ENCODE measurements at places on chromosomes 2 and 18.

GRCh38 chr2:201904538-201905420 is 98.4 kb downstream of the CDK15 start:
- DNase-seq = no peak

DNA sequence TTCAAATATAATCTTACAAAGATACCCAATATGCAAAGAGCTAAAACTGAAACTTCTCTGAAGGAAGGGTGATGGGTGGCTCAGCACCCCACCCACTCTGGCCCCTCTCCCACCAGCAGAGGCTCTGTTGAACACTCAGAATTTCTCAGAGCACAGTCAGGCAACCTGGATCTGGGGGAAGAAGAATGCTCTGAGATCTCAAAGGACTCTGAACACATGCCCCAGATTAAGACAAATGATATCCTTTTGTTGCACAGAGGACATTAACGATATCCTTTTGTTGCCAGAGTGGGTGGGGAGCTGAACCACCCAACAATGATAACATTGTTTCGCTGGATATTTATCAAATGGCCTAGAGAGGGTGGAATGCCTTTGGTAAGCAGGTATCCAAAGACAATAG is 104.8 kb downstream of the LBH start:
- no peak for DNase-seq

- DNase-seq = no peak
Measured at GRCh38 chr2:197889041-197889440, 84.6 kb downstream of the PLCL1 start.

DNA sequence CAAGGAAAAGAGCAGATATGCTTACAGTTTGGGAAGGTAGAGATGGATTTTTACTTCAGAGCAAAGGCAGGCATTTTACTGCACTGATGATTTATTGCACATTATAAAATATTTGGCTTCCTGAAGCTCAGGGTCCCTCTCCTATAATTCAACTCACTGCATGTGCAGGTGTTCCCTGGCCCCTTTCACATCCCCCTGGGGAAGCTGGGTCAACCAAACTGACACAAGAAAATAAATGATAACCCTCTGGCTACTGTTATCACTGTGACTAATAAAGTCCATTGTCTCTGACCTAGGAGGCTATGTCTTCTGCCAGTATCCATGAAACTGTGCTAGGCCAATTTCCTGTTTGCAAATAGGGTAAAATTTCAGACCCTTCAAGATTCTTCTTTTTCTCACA is 163.1 kb downstream of the ARL6IP6 start:
- DNase-seq = no peak

DNA sequence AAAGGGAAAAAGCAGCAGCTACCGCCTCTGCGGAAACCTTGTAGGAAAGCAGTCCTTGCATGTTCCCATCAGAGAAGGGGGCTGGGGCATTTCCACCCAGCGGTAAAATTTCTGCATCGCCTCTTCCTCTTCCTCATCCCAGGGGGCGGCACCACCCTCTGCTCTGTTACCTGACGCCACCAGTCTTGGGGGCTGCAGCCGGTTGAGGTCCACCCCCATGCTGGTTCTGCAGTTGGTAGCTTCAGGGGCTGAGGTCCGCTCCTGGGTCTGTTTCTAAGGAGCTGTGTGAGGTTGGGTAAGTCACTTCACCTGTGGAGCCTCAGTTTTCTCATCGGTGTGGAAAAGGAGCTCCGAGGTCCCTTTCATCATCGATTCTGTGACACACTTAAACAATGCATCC is 14.2 kb upstream of the AGAP1 start:
- DNase-seq = no peak

DNA sequence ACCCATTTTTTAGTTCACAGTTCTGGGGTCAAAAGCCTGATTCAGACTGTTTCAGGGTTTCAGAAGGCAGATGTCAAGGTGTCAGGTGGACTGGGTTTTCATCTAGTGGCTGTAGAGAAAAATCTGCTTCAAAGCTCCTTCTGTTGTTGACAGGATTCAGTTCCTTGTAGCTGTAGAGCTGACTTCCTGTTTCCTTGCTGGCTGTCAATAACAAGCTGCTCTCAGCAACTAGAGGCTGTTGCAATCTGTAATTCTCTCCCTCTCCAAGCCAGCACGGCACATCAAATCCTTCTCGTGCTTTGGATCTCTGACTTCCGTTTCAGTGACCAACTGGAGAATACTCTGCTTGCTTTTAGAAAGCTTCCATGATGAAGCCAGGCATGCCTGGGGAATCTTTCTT is 179.4 kb downstream of the DOK6 start:
- DNase-seq = peak; percentile 12

DNA sequence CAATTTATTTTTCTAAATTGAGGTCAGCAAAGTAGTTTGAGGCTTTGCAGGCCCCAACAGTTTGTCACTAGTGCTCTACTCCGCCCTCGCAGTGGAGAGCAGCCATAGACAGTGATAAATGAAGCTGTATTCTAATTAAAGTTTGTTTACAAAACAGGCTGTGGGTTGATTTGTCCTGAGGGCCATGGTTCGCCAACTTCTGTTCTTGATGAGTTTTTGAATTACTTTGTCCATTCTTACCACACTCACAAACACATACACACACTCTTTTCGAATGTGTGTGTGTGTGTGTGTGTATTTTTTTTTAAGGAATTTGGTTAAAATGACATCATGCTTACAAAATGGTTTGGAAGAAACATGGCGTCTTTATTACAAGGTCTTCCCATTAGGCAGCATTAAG is 68.6 kb downstream of the MTCL1 start:
- DNase-seq = no peak

- DNase-seq = no peak
Measured at GRCh38 chr18:354003-354402, 86.2 kb upstream of the THOC1 start.

GRCh38 chr18:42271647-42272414 is 316.8 kb downstream of the PIK3C3 start:
- no peak for DNase-seq

- peak; percentile 77 for DNase-seq
Measured at GRCh38 chr2:23602116-23602515, 217.1 kb downstream of the KLHL29 start.

DNA sequence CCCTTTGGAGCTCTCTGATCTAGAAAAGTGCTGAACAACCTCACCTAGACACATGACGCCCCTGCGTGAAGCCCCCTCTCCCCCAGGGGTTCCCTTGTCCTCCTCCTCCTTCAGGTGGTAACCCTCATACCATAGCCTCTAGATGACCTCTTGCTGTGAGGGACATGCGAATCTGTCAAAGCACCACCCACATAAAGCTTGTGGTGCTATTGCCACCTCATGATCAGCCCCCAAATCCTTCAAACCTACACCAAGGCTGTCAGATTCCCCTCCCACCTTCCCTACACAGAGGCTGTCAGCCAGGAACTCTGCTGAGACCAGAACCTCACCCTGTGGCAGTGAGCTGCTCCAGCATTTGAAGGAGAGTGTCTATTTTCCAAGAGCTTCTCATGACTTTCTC is 43.1 kb upstream of the TEX51 start:
- no peak for DNase-seq

GRCh38 chr2:211103989-211104388 is 547.6 kb downstream of the CPS1 start:
- DNase-seq = peak; percentile 79

DNA sequence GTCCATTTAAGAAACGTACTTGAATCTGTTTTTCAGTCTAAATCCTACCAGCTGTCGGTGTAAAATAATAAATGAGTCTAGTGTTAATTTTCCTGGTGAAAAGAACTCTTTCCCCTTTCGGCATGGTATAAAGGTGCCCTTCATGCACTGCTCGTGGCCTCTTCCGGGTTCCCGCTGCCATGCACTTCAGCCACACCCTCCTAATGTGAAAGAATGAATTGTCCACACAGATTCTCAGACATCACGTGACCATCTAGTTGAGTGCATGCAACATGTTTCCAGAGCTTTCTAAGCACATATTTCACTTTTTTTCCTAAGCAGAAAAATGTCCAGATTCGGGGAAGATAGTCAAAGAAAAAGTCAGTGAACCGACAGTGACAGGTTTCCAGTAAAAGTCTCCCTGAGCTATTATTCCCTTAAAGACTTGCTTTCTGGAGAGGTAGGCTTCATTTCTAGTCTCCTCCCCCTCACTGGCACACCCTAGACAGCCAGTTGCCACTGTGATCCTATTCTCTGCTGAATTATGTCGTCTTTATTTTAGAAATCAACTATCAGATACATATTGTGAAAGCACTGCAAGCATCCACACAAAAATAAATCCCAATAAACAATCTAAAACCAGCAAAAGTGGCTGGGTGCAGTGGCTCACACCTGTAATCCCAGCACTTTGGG is 65.9 kb upstream of the RPL31 start:
- DNase-seq = peak; percentile 33

DNA sequence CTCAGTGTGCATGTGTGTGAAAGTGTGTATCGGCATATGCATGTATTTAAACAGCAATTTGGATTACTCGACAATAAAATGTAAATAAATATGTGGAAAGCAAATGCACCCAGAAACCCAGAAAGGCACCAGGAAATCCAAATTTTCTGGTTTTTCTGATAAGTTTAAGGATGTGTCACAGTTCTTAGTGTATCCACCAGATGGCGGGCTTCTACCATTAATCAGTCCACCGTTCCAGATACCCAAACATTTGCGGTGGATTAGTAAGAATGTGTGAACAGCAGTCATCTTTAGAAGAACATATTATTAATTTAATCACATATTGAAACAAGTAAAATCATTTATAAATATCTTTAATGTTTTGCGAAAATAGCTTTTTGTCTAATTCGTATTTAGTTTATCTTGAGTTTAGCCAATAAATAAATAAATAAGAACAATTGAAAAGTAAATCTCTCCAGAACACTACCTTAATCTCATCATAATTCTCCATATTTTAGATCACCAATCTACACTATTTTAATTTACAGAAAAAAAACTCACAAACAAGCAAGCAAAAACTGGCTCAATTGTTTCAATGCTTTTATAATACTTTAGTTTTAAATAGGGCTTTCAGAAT is 298.9 kb downstream of the DSEL start:
- peak; percentile 79 for DNase-seq

DNA sequence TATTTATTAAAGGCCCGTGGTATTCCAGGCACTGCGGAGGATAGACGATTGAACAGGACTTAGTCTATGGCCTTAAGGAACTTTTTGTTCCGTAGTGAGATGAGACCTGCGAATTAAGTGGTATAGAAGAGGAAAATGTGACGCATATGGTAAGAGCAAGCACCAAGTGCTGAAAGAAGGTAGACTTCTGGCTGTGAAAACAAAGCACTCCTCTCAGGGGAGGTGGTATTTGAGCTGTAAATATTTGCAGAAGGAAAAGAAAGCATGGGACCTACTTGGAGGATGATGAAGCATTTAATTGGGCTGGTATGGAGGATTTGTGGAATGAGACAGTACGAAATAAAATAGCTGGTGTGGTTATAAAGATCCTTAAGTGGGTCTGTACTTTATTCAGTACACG is 62.5 kb downstream of the GPR39 start:
- no peak for DNase-seq

DNA sequence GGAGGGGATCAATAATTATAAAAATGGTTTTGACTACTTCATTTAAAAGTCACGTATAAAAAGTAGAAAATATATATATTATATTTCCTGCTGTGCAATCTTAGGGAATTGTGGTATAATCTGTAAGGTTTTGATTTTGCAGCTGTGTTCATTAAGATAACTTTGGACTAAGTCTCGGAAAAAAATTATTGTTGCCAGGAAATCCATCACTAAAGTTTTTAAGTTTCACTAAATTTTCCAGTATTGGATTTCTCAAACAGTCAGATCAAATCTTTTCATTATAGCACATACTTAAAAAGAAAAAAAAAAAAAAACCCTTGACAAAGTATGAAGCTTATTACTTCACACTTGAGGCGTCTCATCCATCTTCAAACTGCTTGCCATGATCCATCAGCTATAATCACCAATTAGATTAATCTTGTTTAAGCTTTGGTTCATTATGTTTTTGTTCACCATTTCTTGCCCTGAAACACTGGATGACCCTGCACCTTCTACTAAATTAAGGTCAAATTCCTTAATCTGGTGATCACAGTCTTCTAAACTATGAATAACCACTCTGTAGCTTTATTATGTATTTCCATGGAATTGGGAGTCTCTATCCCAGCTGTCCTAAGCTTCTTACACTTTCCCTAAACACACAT is 326.6 kb upstream of the COL3A1 start:
- peak; percentile 69 for DNase-seq

DNA sequence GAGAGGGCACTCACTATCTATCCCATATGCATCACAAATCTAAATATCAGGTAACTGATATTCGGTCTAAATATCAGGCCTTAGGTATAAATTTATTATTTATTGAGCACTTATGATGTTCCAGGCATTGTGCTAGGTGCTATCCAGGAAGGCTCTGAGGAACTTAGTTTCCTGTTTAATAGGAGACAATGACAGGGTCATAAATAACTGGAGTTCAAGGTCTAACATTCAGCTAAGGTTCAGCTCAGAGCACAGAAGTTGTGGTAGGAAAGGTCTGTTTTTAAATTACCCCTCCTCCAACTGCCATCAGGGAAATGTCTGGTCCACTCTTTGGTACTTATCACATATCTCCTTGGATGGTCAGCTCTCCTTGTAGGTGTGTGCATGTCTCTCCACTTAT is 193.6 kb downstream of the AGPS start:
- DNase-seq = no peak

DNA sequence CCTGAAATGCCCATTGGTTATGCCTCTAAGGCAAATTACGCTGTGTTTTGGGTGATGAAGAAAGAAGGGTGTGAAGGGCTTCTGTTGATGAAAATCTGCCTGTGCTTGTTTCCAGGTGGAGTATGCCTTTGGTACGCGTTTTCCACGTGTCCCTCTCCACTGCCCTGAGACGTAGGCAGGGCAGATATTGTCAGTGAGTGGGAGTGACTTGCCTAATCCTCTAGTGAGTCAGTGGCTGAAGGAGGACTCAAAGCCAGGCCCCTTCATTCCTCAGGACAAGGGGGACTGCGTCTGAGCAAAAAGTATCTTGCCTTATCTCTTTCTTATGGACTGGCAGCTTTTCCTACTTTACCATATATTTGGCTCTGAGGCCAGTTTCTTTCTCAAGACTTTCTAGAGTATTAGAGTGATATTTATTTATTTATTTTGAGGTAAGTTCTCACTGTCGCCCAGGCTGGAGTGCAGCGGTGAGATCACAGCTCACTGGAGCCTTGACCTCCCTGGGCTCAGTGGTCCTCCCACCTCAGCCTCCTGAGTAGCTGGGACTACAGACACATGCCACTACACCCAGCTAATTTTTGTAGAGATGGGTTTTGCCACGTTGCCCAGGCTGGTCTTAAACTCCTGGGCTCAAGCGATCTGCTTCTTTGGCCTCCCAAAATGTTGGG is 10.2 kb downstream of the RALB start:
- no peak for DNase-seq

GRCh38 chr18:23438608-23439366 is 14.3 kb upstream of the RIOK3 start:
- no peak for DNase-seq

DNA sequence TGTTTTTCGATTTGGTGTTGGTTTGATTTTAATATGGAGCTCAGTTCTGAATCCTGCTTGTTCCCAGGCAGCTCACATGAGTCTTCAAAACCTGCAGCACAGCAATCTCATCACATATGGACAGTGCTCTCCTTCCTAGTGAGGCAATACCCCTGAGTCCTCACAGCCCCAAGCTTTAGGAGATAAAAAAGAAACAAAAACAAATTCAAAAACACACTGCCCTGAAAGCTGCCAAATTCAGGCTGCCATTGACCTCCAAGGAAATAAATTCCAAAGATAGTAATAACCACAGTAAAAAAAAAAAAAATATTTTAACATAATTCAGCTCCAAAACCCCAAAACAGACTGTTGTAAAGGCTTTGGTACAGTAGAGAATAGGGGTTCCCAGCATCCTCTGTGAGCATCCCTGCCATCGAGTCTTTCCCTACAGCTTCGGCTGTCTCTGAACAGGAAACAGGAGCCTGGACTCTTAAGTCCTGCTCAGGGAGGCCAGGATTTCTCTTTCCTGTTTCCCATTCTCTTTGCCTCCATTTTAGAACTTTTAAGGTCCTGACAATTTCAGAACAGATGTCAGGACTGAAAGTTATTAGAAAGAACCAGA is 14.7 kb upstream of the SP3 start:
- no peak for DNase-seq
